ENCODE measurements at places on chromosomes 13 and 19.
A peak's percentile ranks its signal among the peaks of the same experiment; 100 is the strongest.

GRCh38 chr19:2719920-2720776 lies 1.0 kb downstream of the DIRAS1 start:
- DNase-seq: no peak

DNA sequence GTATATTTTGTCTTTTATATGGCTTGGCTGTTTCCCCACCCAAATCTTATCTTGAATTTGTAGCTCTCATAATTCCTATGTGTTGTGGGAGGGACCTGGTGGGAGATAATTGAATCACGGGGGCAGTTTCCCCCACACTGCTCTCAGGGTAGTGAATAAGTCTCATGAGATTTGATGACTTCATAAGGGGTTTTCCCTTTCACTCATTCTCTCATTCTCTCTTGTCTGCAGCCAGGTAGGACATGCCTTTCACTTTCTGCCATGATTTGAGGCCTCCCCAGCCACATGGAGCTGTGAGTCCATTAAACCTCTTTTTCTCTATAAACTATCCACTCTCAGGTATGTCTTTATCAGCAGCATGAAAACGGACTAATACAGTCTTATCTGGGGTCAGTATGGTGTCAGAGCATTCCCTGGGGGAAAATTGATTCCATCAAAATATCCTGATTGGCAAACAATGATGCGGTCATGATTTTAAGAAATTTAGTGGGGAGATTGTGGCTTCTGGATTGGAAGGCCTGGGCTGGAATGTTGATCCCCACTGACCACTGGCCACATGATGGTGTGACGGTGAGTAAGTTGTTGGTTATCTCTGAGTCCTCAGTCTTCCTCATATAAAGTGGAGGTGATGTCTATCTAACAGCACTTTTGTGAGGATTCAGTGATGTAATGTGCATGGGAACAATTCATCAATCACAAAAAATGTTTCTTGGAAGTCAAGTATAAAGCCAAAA lies 27.5 kb upstream of the ANKRD10 start:
- peak; percentile 68 for DNase-seq

DNA sequence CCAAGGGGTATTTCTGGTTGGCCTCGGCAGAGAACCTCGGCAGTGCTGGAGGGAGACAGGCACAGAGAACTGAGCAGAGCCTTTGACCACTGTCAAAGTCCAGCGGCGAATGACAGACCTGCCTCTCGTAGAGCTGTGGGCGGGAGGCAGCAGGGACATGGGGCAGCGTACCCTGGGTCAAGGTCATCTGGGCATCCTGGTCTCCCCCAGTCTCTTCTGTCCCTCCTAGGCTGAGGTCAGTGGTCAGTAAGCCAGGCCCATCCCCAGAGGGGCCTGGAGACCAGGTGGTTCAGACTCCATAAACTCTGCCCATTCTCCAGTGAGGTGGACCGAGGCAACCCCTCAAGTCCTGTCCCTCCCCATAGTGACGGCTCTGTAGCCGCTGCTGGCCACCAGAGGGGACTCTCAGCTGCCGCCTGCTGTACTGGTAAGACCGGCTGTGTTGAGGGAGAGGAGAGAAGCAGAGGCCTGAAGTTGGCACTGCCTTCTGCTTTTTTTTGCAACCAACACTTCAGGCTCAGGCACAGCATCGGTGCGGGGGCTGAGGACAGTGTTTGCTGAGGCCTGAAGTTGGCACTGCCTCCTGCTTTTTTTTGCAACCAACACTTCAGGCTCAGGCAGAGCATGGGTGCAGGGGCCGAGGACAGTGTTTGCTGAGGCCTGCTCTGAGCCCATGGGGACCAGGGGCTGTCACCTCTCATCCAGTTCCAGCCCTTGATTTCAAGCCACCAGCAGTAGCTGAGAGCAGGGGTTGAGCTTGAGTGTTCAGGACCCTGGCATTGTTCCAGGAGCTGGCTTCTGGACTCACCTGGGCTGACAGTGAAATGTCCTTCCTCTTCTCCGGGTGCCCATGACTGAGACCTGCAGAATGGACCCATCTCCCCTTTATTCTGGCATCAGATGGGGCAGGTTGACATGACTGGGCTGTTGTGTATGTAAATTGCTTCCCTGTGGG lies at the start of gene PGLYRP2:
Gene PGLYRP2, minus strand, starts transcription at position 111 of the 955 bp plus-strand sequence. CDS start 130 bp downstream, outside the sequence.
- DNase-seq: no peak

DNA sequence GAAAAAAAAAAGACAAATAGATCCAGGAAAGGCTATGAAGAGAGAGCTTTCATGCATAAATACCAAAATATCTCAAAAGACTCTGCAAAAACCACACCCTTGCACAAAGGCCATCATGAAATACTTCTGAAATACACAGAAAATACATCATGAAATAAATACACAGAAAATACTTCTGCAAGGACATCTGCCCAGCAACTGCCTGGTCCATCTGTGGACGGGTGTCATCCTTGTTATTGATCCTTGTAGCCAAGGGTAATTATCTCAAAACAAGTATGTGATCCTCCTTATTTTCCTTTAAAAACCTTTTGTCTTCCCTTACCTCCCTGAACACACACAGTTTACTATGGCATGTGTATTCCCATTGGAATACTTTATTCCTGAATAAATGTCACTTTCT lies 6.9 kb downstream of the USPL1 start:
- DNase-seq: no peak

DNA sequence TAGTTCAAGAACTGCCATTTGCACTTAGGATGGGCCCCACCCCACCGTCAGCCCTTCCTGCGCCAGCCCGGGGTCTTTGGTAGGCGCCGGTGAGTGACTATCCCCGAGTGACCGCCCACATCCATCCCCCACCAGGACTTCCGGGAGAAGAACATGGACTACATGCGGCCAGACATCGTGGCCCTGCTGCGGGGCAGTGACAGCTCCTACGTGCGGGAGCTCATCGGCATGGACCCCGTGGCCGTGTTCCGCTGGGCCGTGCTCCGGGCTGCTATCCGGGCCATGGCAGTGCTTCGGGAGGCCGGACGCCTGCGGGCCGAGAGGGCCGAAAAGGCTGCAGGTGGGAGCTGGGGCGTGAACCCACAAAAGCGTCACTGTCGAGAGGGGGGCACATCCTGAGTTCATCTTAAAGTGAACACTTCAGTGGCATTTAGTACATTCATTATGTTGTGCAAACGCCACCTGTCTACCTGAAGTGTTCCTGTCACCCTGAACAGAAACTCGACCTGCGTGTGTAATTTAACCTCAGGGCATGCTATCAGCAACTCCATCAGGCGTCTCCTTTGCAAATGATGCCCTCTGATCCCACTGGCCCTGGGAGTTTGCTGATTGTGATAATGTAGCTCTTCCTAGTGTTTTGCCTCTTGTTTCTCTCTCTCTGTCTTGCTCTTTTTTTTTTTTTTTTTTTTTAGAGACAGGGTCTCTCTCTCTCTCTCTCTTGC lies 42.4 kb upstream of the USE1 start:
- DNase-seq: no peak

DNA sequence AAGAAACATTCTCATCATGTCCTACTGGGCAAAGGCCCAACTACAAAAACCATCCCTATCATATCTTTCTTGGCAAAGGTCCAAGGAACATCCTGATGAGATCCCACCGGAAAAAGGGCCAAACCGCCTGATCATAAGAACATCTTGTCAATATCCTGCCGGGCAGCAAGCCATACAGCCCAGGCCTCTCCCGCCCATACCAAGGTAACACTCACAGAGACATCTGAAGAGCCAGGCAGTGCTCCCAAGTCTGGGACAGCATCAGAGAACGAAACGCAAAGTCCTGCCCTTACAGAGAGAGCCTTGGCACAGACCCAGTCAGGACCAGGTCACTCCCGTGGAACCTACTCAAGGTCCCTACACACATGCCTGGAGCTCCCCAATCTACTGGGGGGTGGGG lies 18.5 kb upstream of the ZNF331 start:
- no peak for DNase-seq

DNA sequence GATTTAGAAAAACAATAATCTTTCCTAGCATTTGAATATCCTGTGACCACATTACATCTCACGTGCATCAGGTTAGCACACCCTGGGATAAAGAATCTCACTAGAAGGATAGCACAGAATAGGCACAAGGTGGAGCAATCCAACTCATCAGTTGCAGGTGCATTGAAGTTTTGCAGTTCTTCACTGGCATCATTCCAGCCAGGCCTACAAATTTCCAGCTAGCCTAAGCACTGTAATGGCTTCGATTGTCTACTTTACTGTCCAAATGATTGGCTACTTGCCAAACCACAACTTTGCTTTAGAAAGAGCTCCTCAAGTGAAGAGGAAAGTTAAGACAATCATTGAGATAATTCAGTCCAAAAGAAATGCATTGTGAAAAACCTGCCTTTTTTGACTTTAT lies 89.5 kb downstream of the SPRY2 start:
- DNase-seq: no peak

GRCh38 chr19:3669947-3670795 lies 30.1 kb downstream of the PIP5K1C start:
- DNase-seq: no peak

DNA sequence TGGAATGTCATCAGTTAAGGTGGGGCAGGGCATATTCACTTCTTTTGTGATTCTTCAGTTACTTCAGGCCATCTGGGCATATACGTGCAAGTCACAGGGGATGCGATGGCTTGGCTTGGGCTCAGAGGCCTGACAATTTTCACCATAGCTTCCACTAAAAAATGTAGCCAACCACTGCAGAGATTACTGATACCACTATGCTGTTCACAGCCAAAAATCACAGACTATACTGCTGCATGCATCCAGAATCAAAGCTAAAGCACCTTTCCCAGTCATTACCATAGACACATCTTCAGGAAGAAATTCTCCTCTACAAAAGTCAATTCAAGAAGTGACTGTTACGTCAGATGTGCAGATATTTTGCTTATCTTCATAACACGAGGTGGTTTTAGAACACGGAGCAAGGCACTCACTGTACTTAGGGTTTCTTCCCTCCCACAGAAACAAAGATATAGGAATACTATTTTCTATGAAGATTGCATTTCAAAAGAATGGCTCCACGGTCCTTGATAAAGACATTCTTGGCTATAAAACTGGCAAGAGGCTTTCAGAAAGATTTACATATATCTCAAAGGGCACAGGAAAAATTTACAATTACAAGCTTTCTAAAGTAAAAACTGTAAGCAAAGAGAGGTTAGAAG lies 1556.6 kb upstream of the PRR20A start:
- no peak for DNase-seq

DNA sequence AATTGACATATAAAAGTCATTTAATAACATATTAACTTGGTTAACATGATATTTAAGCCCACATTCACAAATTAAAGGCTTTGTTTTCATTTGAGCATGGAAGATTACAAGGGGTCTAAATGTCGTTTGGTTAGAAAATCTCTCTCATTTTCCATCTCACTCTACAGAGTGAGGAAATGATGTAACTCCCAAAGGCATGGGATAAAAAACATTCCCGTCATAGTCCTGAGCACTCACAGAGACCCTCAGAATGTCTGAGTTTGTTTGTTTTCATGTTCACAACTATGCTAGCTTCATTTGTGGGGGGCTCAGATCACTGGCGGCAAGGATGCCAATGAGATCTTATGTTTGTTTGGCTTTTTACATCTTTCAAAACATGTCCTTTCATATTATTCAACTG lies 307.5 kb downstream of the TBC1D4 start:
- no peak for DNase-seq

DNA sequence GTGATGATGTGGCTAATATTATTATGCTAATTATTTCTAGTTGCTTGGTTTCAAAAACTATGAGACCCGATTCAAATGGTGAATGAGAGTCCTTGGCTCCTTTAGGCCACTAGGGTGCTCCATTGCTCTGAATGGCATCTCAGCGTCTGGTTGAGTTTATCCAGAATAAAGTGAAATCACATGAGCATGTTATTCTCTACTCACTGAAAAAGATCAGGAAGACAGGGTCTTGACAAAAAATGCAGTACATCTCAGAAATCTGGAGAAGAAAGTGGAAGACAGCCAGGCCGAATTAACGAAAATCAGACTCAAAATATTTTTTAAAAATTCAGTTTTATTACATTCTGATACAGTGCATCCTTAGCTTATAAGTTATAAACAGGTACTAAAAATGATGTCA lies 516.2 kb downstream of the MYO16 start:
- DNase-seq: no peak

DNA sequence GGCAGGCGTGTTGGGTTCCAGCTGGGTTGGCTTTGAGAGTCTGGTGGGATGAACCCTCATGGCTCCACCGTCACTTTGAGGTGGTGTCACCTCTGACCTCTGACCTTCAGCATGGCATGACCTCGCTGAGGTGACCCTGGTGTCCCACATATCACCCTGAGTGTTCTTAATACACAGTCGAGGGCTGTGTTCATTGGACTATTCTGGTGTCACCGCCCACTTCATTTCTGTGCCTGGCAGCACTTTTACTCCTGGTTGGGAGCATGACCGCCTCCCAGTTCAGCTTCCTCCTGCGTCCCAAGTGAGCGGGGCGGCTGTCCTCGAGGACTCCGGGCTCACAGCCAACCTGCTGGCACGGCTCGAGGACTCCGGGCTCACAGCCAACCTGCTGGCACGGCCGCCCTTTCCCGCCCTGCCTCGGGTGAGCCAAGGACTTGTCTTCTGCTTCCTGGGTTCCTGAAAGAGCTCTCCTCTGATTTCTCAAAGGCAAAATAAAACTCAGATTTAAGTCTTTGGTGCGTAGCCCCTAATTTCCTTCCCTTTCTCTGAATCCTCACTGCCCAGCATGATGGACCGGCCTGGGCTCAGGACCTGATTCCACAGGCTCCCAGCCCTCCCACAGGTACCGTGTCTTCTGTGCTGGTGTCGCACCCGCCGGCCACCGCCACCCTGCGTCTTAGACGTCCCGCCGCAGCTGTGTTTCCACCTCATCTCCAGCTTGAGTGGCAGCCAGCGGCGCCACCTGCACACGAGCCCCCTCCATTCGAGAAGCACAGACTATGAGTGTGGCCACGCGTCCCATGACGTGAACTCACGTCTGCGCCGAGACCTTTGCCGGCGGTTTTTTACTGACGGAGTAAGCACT lies 10.4 kb downstream of the ATP4B start:
- DNase-seq: peak; percentile 52
